Uterus (tissue), 4 donors: ENCODE measurements at places on chromosomes 13 and 19. TPM values are rescaled to one million over a fixed set of nuclear protein-coding genes. Genes with fewer than 3 reads are reported as not detected.
A peak's percentile ranks its signal among the peaks of the same experiment; 100 is the strongest.

Gene NXNL1
- total RNA-seq: not detected

Gene RDH8
- total RNA-seq: not detected

Gene B3GNT3
- 1.4 TPM for total RNA-seq

Gene SLC7A10
- not detected for total RNA-seq

Gene NLRP4
- total RNA-seq: not detected

- H3K36me3 ChIP-seq: no peaks in the 10 kb centered on the region
- H3K4me3 ChIP-seq: no peak overlapping the region
- DNase-seq: no peak
- H3K27me3 ChIP-seq: no peaks in the 10 kb centered on the region
- H3K27ac ChIP-seq: no peak overlapping the region
Observed at GRCh38 chr13:51423766-51424165, 29.1 kb downstream of the INTS6 start.

DNA sequence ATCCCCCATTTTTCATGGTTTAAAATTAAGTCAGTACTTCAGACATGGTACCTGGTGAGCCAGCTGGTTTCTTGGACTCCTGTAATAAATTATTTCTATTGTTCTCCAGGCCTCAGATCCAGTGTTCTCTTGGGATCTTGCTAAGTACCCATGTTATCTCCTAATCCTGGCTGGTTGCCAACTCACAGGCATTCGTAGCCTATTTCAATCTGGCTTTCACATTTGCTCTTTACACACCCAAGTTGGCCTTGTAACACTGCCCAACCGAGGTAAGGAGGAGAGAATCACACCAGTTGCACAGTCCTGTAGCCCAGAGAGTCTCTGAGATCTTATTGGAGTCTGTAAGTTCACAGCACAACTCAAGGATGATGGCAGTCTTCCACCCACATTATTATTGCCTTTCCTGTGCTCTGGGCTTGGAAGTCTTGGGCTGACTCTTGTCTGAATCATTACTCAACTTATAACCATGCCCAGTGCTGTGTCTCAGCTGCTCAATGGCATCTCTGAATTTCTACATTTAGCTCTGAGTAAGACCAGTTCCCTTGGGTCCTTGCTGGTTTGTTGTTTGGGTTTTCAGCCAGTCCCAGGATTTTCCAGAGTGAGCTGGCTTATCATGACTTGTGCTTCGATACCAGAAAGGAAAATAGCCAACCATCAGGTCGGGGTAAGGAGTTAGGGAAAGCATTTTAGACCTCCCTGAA, 76.6 kb upstream of the KLF12 start:
- no peak overlapping the region for H3K27ac ChIP-seq
- H3K4me3 ChIP-seq: no peak overlapping the region
- no peaks in the 10 kb centered on the region for H3K27me3 ChIP-seq
- H3K36me3 ChIP-seq: no peaks in the 10 kb centered on the region
- no peak for DNase-seq

DNA sequence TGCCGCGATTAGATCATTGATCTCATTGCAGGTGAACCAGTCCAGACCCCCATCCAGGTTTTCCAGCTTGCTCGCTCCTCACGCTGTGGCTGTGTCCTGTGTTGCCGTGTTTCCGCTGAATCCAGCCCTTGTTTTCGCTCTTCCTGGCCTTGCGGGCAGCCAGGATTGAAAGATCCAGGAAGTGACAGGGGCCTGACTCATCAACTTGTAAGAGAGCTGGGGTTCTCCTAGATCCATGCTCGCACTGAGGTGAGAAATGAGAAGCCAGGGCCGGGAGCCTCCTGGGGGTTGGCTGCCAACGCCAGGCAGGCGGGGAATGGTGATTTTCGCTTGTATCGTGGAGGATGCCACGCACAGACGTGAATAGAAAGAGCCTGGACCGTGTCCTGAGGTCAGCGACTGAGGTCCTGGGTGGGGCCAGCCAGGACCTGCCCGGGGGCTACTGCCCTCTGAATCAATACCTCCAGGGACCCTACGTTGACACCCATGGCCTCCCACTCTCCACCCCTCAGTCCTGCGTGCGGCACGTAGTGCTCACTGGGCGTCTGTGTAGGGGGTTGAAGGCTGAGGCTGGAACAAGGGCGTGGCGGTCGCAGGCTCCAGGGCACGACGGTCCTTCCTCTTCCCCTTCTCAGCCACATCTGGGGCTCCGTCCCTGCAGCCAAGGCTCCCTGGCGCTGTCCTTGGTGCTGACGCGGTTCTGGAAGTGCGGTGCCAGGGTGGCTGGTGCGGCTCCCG, 7.3 kb upstream of the PTPRH start:
- no peak overlapping the region for H3K27ac ChIP-seq
- no peaks in the 10 kb centered on the region for H3K4me1 ChIP-seq
- no peak overlapping the region for H3K4me3 ChIP-seq
- no peaks in the 10 kb centered on the region for H3K27me3 ChIP-seq

DNA sequence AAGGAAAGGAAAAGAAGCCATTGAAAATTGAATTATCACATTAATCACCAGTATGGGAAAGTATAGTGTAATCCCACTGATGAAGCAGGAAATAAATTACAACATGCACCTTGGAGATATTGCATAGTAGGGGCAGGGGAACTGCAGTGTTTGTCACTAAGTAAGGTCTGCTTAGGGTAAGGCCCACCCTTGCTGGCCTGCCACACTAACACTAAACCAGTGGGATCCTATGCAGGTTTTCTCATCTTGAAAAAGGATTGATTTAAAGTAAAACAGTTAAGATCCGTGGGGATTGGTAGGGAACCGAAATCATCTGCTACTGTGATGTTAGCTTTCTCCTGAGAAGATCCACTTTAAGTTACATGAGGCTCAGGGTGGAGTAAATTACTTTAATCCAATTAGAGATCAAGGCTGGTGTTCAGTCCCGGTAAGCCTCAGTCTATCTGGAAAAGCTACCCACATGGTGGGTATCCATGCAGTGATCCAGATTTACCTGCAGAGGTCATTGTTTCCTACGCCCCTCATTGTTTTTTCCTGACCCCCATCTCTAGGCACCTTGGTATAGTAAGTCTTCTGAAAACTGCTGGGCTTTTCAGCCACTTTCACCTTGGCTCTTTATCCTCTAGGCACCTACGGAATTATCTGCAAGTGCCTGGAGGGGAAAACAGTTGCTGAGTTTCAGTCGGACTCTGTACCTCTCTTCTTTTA, 1014.9 kb upstream of the ATXN8OS start:
- H3K27me3 ChIP-seq: no peaks in the 10 kb centered on the region
- H3K27ac ChIP-seq: no peak overlapping the region
- H3K36me3 ChIP-seq: no peaks in the 10 kb centered on the region
- H3K4me1 ChIP-seq: no peaks in the 10 kb centered on the region

- no peak for DNase-seq
- H3K4me1 ChIP-seq: no peaks in the 10 kb centered on the region
- no peak overlapping the region for H3K27ac ChIP-seq
- no peaks in the 10 kb centered on the region for H3K27me3 ChIP-seq
Observed at GRCh38 chr13:100789481-100789880, 114.9 kb upstream of the TMTC4 start.

GRCh38 chr19:47161876-47162489, 31.3 kb downstream of the SAE1 start:
- no peak overlapping the region for H3K27ac ChIP-seq
- no peak overlapping the region for H3K4me3 ChIP-seq
- DNase-seq: no peak
- H3K36me3 ChIP-seq: no peaks in the 10 kb centered on the region

- no peaks in the 10 kb centered on the region for H3K36me3 ChIP-seq
- no peaks in the 10 kb centered on the region for H3K4me1 ChIP-seq
- no peak overlapping the region for H3K27ac ChIP-seq
- H3K27me3 ChIP-seq: no peaks in the 10 kb centered on the region
Observed at GRCh38 chr19:4537953-4538600, 1.8 kb downstream of the LRG1 start.

DNA sequence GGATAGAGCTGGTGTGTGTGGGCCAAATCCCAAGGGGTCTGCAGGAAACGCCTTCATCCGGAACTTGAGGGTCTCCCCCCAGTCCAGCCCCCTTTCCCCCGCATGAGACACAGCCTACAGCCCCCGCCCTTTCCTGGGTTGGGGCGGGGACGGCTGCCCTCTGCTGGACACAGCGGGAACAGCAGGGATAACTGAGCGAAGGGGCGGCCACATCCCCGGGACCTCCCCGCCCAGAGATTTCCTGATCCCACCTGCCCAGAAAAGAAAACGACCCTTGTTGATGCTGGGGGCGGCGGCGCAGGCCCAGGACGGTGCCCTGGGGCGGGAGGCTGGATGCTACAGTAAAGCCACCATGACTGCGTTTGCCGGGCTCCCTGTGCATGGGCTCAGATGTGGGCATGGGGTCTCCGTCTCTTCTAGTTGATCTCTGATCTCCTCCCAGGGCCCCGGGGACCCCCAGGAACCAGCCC, 14.2 kb downstream of the ONECUT3 start:
- no peaks in the 10 kb centered on the region for H3K4me1 ChIP-seq
- H3K4me3 ChIP-seq: no peak overlapping the region
- H3K36me3 ChIP-seq: no peaks in the 10 kb centered on the region
- H3K27me3 ChIP-seq: peaks cover 10% of the 10 kb centered on the region
- peak; percentile 39 for DNase-seq
- H3K27ac ChIP-seq: no peak overlapping the region
